ENCODE measurements at places on chromosomes 1 and 21.

- no peaks in the 10 kb centered on the region for H3K4me1 ChIP-seq
- DNase-seq = peak; percentile 43
- H3K27me3 ChIP-seq = no peaks in the 10 kb centered on the region
- H3K36me3 ChIP-seq = no peaks in the 10 kb centered on the region
- H3K4me3 ChIP-seq = no peak overlapping the region
These were observed 37.1 kb downstream of the LHX4 start for GRCh38 chr1:180267211-180267561.

DNA sequence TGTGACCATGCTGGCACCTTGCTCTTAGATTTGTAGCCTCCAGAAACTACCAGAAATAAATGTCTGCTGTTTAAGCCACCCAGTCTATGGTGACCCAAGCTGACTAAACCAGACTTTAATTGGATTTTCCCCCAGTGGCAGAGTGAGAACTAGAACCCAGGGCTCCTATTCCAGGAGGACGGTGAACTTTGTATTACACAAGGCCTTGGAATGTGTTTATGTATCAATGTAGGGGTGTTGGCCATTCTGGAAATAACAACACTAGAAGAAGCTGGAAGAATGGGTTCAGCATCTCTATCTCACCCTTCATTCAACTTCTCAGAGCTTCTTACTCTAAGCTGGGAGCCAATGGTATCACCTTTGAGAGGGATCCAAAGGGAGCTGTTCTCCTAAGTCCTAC lies 37.0 kb downstream of the ARHGEF11 start:
- H3K27me3 ChIP-seq = no peaks in the 10 kb centered on the region
- no peak overlapping the region for H3K27ac ChIP-seq
- no peaks in the 10 kb centered on the region for H3K36me3 ChIP-seq
- H3K4me3 ChIP-seq = no peak overlapping the region

GRCh38 chr1:107439567-107439966 lies 298.7 kb downstream of the NTNG1 start:
- no peaks in the 10 kb centered on the region for H3K4me1 ChIP-seq
- no peak for DNase-seq
- H3K4me3 ChIP-seq = no peak overlapping the region
- H3K36me3 ChIP-seq = no peaks in the 10 kb centered on the region
- no peaks in the 10 kb centered on the region for H3K27me3 ChIP-seq
- H3K27ac ChIP-seq = no peak overlapping the region

GRCh38 chr1:8239039-8239305 lies 78.9 kb upstream of the SLC45A1 start:
- no peak for DNase-seq
- no peaks in the 10 kb centered on the region for H3K27me3 ChIP-seq
- H3K36me3 ChIP-seq = no peaks in the 10 kb centered on the region
- no peak overlapping the region for H3K27ac ChIP-seq
- no peak overlapping the region for H3K4me3 ChIP-seq
- H3K4me1 ChIP-seq = no peaks in the 10 kb centered on the region

- peaks cover 9% of the 10 kb centered on the region for H3K4me1 ChIP-seq
- no peak for DNase-seq
- H3K4me3 ChIP-seq = no peak overlapping the region
- no peaks in the 10 kb centered on the region for H3K27me3 ChIP-seq
These were observed 66.1 kb upstream of the AKT3 start for GRCh38 chr1:243916160-243916559.

- no peak overlapping the region for H3K27ac ChIP-seq
- H3K36me3 ChIP-seq = peaks cover 4% of the 10 kb centered on the region
- no peak overlapping the region for H3K4me3 ChIP-seq
- H3K4me1 ChIP-seq = no peaks in the 10 kb centered on the region
- H3K27me3 ChIP-seq = no peaks in the 10 kb centered on the region
These were observed 7.8 kb downstream of the TBX19 start for GRCh38 chr1:168288311-168289052.

GRCh38 chr1:40338745-40339419 lies 21.8 kb upstream of the COL9A2 start:
- no peak overlapping the region for H3K27ac ChIP-seq
- no peaks in the 10 kb centered on the region for H3K4me1 ChIP-seq
- DNase-seq = peak; percentile 46
- H3K4me3 ChIP-seq = no peak overlapping the region
- H3K36me3 ChIP-seq = no peaks in the 10 kb centered on the region
- no peaks in the 10 kb centered on the region for H3K27me3 ChIP-seq

DNA sequence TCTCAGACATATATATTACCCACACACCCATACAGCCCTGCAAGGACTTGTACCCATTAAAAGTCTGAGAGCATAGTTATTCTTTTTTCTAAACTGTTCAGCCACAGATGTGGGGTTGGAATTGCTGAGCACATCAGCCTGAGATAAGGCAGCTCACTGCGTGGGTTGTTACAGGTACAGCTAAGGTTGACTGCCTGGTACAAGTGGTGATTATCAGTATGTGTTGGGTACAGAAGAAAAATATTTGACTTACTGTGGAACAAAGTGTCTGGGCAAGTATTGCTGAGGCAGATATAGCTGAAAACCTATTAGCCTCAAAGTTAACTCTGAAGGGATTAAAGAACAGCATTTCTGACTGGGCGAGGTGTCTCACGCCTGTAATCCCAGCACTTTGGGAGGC lies 5.0 kb downstream of the STX12 start:
- H3K27ac ChIP-seq = no peak overlapping the region
- no peaks in the 10 kb centered on the region for H3K27me3 ChIP-seq
- DNase-seq = no peak
- no peak overlapping the region for H3K4me3 ChIP-seq
- peaks cover 5% of the 10 kb centered on the region for H3K36me3 ChIP-seq

GRCh38 chr1:213649373-213649772 lies 338.4 kb upstream of the PROX1 start:
- H3K27ac ChIP-seq = no peak overlapping the region

DNA sequence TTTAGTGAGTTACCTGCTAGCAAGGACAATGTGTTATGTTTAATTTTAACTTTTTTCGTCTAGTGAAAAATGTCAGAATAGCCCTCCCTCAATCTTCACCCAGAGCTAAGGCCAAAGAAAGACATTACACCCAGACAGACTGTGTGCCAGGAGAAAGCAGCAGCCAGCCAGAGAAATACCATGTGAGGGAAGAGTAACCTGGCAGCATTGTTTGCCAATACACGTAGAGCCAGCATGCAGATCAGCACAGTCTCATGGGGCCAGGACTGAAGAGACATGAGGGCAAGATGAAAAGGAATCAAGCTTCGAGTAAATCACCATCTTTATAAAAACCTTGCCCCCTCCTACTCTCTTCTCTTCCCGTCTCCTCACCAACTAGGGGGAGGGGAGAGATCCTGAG lies 88.5 kb upstream of the ADAR start:
- DNase-seq = no peak
- no peaks in the 10 kb centered on the region for H3K27me3 ChIP-seq
- H3K4me3 ChIP-seq = no peak overlapping the region
- no peaks in the 10 kb centered on the region for H3K4me1 ChIP-seq

DNA sequence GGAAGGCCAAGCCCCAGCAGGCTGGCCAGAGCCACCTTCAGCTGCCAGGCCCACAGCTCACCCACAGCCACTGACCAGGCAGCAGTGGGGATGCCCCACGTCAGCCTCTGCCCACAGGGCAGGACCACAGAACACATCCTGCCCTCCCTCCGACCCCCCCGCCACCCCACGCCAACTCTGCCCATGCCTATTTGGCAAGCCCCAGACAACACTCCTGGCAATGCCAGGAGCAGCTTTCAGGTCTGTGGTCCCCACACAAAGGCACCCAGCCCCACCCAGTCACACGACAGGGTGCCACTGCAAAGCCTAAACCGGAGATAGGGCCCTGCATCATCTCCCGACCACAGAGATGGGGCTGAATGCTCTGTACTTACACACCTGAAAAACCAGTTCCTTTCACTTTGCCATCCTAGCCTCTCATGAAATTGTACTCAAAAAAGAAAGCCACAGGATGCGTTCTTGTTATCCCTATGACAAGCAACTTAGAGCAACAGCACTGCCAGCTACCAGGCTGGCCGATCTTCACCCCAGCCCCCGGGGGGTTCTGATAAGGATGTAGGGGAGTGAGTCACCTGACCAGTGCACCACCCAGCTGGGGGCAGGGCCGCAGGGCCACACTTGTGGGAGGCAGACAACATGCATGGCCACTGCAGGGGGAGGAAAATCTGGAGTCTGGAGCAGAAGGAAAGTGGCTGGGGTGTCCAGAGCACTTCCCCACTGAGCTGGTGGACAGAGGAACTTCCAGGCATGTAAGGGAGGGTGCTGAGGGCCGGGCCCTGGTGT lies 36.2 kb downstream of the UBE2G2 start:
- H3K36me3 ChIP-seq = peaks cover 10% of the 10 kb centered on the region
- H3K27me3 ChIP-seq = no peaks in the 10 kb centered on the region
- H3K4me1 ChIP-seq = no peaks in the 10 kb centered on the region
- no peak overlapping the region for H3K27ac ChIP-seq

GRCh38 chr1:198577444-198577843 lies 37.0 kb upstream of the ATP6V1G3 start:
- H3K27ac ChIP-seq = no peak overlapping the region
- no peaks in the 10 kb centered on the region for H3K36me3 ChIP-seq
- no peak for DNase-seq

GRCh38 chr1:24190983-24191461 lies 3.9 kb upstream of the IFNLR1 start:
- no peak for DNase-seq
- H3K4me3 ChIP-seq = no peak overlapping the region
- H3K4me1 ChIP-seq = peaks cover 6% of the 10 kb centered on the region
- no peaks in the 10 kb centered on the region for H3K27me3 ChIP-seq
- no peak overlapping the region for H3K27ac ChIP-seq

- no peaks in the 10 kb centered on the region for H3K27me3 ChIP-seq
- H3K4me3 ChIP-seq = no peak overlapping the region
- DNase-seq = no peak
- H3K36me3 ChIP-seq = no peaks in the 10 kb centered on the region
- no peaks in the 10 kb centered on the region for H3K4me1 ChIP-seq
These were observed 10.5 kb upstream of the IFI6 start for GRCh38 chr1:27682351-27682944.

- DNase-seq = no peak
- H3K27me3 ChIP-seq = no peaks in the 10 kb centered on the region
- H3K27ac ChIP-seq = no peak overlapping the region
These were observed 3.6 kb upstream of the PKN2 start for GRCh38 chr1:88680471-88680870.

GRCh38 chr1:108114033-108114599 lies 86.0 kb downstream of the SLC25A24 start:
- H3K27ac ChIP-seq = no peak overlapping the region
- H3K4me1 ChIP-seq = no peaks in the 10 kb centered on the region
- no peaks in the 10 kb centered on the region for H3K27me3 ChIP-seq
- DNase-seq = no peak

- peaks cover 20% of the 10 kb centered on the region for H3K4me1 ChIP-seq
- H3K27me3 ChIP-seq = no peaks in the 10 kb centered on the region
- peak; percentile 50 for DNase-seq
- no peak overlapping the region for H3K4me3 ChIP-seq
- no peak overlapping the region for H3K27ac ChIP-seq
These were observed 2.9 kb downstream of the CASQ1 start for GRCh38 chr1:160193091-160193819.

GRCh38 chr1:38173848-38174247 lies 127.3 kb upstream of the POU3F1 start:
- H3K27me3 ChIP-seq = no peaks in the 10 kb centered on the region
- H3K27ac ChIP-seq = no peak overlapping the region

GRCh38 chr1:220818421-220819173 lies 31.9 kb downstream of the MTARC1 start:
- DNase-seq = no peak
- no peaks in the 10 kb centered on the region for H3K27me3 ChIP-seq
- no peaks in the 10 kb centered on the region for H3K36me3 ChIP-seq
- H3K4me3 ChIP-seq = no peak overlapping the region
- H3K4me1 ChIP-seq = peaks cover 3% of the 10 kb centered on the region

Data from ascending aorta (tissue), 2 donors.